Dermis microvascular lymphatic vessel endothelial cell (primary cell): ENCODE measurements at places on chromosomes 6 and 20. TPM values are rescaled to one million over a fixed set of nuclear protein-coding genes. Genes with fewer than 3 reads are reported as not detected.

- peak; percentile 73 for DNase-seq
Observed at GRCh38 chr20:31593221-31594001, 11.7 kb upstream of the ID1 start.

CDH22 gene
- under 0.01 and 0.13 TPM in 2 replicates for total RNA-seq

GRCh38 chr6:170098428-170099170 is 192.3 kb downstream of the DLL1 start:
- no peak for DNase-seq

DNA sequence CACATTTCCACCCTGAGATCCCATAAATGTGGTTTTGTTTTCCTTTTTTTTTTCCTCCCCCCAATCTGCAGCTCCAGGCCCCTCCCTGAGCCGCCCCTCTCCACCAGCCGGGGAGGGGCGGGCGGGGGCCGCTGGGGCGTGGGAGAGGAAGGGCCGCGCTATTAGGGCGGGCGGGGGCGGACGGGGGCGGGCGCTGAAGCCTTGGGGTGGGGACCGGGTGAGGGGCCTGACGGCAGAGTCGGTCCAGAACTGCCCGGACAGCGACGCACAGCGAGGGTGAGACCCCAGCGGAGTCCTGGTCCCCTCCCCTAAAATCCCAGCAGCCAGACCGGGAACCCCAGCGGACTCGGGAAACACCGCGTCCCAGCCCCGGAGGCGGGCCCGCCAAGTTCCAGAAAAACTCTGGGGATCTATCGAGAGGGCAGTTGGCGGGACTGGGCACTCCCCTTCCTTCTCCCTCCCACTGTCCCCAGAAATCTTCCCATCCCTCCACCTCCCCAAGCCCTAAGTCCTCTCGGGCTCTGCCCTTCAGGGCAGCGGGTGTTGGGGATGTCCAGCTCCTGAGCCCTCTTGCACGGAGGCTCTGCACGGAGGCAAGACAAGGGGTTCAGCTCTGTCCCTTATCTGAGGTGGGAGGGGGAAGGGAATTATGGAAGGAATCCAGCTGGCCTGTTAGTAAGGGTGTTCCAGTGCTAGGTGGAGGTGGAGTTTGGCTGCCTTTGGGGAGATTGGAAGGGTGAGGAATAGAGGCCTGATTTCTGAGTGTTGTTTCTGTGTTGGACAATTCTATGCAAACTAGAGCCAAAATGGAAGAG is at the start of gene PRICKLE4:
Gene PRICKLE4 (plus strand): TSS at position 232 of the 815 bp plus-strand sequence. CDS start 2,692 bp downstream, outside the sequence.
- DNase-seq = peak; percentile 66

GRCh38 chr20:36572701-36573102 is 695 bp upstream of the TGIF2 start:
- no peak for DNase-seq

DNA sequence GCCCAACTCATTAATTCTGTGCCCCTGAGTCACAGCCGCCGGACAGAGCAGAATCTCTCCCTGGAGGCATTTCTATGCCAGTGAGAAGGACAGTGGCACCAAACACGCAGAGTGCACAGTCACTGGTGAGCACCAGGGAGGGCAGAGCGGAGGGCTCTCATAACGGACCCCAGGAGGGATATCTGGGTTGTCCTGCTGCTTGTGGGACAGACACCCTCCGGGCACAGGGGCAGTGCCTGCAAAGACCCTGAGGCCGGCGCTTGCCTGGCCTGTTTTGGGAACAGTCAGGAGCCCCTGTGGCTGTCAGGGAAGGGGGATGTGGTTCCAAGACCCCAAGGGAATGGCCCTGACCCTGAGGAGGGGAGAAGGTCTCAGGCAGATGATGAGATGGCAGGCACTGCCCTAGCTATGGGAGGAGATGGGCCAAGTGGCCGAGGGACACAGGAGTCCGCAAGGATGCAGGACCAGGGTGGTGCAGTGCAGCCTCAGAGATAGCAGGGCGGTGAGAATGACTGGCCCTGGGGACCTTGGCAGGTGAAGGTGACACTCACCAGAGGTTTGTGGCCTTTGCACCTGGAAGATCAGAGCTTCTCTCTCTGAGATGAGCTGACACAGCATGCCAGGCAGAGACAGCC is 270.8 kb downstream of the SMOC2 start:
- DNase-seq = no peak

GSTA4 gene
- 14.7 and 15.7 TPM in 2 replicates for total RNA-seq

KPNA5 gene
- 6.9 and 9.9 TPM in 2 replicates for total RNA-seq

BTNL2 gene
- not detected in 2 replicates for total RNA-seq

GRCh38 chr6:106411056-106411455 is 50.5 kb downstream of the CRYBG1 start:
- no peak for DNase-seq

ADISSP gene
- 22.1 and 24.0 TPM in 2 replicates for total RNA-seq

HLA-DOA gene
- total RNA-seq = not detected in 2 replicates

DNA sequence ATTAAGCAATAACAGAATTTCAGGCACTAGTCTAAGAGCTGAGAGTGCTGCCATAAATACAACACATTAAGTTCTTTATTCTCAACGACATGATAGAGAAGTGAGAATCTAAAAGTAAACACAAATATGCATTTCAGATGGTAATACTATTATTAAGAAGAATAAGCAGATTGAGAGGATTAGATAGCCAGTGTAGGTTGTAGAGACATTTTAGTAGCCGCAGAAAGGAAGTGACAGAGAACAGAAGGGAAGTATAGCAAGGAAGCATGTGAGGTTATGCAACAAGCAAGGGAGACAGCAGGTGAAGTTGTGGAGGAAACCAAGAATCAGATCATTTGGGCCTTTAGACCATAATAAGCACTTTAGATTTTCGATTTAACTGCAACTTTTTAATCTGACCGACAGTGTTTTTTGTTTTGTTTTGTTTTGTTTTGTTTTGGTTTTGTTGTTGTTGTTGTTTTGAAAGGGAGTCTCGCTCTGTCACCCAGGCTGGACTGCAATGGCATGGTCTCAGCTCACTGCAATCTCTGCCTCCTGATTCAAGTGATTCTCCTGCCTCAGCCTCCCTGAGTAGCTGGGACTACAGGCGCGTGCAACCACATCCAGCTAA is 737.0 kb upstream of the ADGRB3 start:
- no peak for DNase-seq

DNA sequence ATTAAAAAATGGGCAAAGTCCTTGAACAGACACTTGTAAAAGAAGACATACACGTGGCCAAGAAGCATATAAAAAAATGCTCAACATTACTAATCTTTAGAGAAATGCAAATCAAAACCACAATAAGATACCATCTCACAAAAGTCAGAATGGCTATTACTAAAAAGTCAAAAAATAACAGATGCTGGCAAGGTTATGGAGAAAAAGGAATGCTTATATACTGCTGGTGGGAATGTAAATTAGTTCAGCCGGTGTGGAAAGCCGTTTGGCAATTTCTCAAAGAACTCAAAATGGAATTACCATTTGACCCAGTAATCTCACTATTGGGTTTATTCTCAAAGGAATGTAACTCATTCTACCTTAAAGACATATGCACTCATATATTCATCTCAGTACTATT is 166.6 kb downstream of the KHDC1L start:
- DNase-seq = no peak

ZSCAN23 gene
- under 0.01 and 0.26 TPM in 2 replicates for total RNA-seq

- peak; percentile 78 for DNase-seq
Observed at GRCh38 chr6:136643850-136644596, 93.8 kb upstream of the MAP7 start.

ORC3 gene
- 10.1 and 12.1 TPM in 2 replicates for total RNA-seq

EDN3 gene
- total RNA-seq = not detected in 2 replicates

GRCh38 chr6:105726902-105727655 is 324.2 kb upstream of the PREP start:
- no peak for DNase-seq
